Activated CD8-positive, alpha-beta T cell treated with anti-CD3 and anti-CD28 coated beads for 36 hours (primary cell): ENCODE measurements at places on chromosomes 2 and 18.

DNA sequence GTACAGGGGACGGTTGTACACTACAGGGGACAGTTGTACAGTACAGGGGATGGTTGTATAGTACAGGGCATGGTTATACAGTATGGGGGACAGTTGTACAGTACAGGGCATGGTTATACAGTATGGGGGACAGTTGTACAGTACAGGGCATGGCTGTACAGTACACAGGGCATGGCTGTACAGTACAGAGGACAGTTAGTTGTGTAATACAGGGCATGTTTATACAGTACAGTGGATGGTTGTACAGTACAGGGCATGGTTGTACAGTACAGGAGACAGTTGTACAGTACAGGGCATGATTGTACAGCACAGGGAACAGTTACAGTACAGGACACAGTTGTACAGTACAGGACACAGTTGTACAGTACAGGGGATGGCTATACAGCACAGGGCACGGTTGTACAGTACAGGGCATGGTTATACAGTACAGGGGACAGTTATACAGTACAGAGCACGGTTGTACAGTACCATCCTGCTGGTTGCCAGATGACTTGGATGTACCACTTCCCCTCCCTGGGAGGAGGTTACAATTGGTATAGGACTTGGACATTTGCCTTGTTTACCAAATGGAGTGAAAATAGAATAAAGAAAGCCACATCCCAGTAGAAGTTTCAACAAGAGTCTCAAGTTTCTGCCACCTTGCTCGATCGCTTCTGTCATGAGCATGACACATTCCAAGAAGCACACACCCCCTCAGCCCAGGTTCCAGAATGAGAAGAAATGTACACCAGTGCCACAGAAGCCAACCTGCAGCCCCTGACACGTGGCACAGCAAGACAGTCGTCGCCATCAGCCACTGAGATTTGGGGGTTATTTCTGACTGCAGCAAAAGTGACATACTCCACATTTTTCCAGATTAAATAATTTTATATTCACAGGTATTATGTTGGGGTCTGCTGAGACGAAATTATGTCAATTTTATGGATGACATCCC lies 16.0 kb downstream of the CYRIA start:
- no peaks in the 10 kb centered on the region for H3K36me3 ChIP-seq
- H3K27me3 ChIP-seq, result no peaks in the 10 kb centered on the region
- no peak overlapping the region for H3K4me3 ChIP-seq
- peak; percentile 26 for DNase-seq
- H3K4me1 ChIP-seq, result peaks cover 5% of the 10 kb centered on the region

DNA sequence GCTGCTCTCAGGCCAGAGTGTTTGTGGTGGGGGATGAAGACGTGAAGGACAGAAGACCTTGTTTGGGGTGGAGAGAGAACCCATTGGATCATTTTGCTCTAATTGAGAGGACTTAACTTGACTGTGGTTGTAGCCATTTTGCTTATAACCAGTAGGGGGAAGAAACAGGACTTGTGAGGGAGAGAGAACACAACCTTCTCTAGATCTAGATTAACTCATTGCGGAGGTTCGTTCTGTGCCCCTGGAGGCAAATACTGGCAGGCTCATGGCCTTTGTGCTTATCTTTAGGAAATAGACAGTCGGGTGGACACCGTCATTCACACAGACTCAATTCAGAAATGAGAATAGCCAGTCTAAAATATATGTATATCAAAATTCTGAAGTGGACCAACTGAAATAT lies 147.0 kb upstream of the LHCGR start:
- peaks cover 4% of the 10 kb centered on the region for H3K27me3 ChIP-seq
- H3K4me1 ChIP-seq, result no peaks in the 10 kb centered on the region
- H3K27ac ChIP-seq, result no peak overlapping the region
- DNase-seq, result no peak
- no peaks in the 10 kb centered on the region for H3K36me3 ChIP-seq
- H3K4me3 ChIP-seq, result no peak overlapping the region

GRCh38 chr2:101253013-101253702 lies 472 bp downstream of the CNOT11 start:
- H3K4me1 ChIP-seq, result peaks cover 44% of the 10 kb centered on the region
- peak overlapping the region; percentile 88 for H3K4me3 ChIP-seq
- peaks cover 28% of the 10 kb centered on the region for H3K36me3 ChIP-seq
- DNase-seq, result peak; percentile 82
- H3K27me3 ChIP-seq, result no peaks in the 10 kb centered on the region

DNA sequence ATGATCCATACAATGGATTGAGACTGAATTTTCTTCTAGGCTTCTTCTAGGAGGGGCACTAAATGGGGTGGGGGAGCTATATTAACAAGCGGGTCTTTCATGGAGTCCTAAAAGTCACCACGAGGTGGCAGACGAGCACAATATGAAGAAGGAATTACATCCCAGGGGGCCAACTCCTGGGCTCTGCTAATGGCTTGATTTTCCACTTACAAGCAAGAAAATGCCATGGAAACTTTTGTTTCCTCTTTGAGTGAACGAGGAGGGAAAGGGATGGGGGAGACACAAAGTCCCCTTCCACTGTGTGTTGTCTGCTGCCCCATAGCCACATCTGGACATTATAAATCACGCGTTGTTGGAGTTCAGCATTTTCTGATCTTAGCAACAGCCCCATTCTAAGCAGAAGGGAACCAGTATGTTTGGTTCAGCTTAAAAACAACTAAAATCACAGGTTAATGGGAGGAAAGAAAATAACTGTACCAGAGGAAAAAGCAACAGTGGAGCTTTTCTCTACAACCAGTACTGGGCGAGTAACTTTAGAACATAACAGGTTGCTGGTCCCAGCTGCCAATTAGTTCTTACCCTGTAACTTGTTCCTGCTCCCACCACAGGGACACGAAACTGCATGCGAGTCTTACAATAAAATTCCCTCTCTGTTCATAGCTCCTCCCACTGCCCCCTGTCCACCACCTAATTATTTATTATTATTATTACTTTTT lies 285.0 kb upstream of the PARD3B start:
- peak; percentile 73 for DNase-seq
- no peaks in the 10 kb centered on the region for H3K36me3 ChIP-seq
- H3K4me1 ChIP-seq, result no peaks in the 10 kb centered on the region
- no peak overlapping the region for H3K27ac ChIP-seq

GRCh38 chr2:194270648-194271047 lies 1386.4 kb upstream of the SLC39A10 start:
- no peaks in the 10 kb centered on the region for H3K4me1 ChIP-seq
- H3K4me3 ChIP-seq, result no peak overlapping the region
- no peak overlapping the region for H3K27ac ChIP-seq
- no peak for DNase-seq

- no peak overlapping the region for H3K4me3 ChIP-seq
- no peaks in the 10 kb centered on the region for H3K36me3 ChIP-seq
- H3K27me3 ChIP-seq, result peaks cover 21% of the 10 kb centered on the region
- H3K27ac ChIP-seq, result no peak overlapping the region
Observed at GRCh38 chr18:50410008-50410407, 35.2 kb downstream of the SKA1 start.

GRCh38 chr18:54964741-54965140 lies 5.5 kb upstream of the CCDC68 start:
- DNase-seq, result no peak
- H3K27ac ChIP-seq, result no peak overlapping the region
- H3K27me3 ChIP-seq, result peaks cover 23% of the 10 kb centered on the region
- H3K4me3 ChIP-seq, result no peak overlapping the region
- H3K36me3 ChIP-seq, result no peaks in the 10 kb centered on the region
- peaks cover 1% of the 10 kb centered on the region for H3K4me1 ChIP-seq

- DNase-seq, result no peak
- H3K4me1 ChIP-seq, result no peaks in the 10 kb centered on the region
- H3K27ac ChIP-seq, result no peak overlapping the region
- H3K4me3 ChIP-seq, result no peak overlapping the region
- H3K27me3 ChIP-seq, result no peaks in the 10 kb centered on the region
Observed at GRCh38 chr2:158060160-158060834, 41.4 kb upstream of the UPP2 start.

DNA sequence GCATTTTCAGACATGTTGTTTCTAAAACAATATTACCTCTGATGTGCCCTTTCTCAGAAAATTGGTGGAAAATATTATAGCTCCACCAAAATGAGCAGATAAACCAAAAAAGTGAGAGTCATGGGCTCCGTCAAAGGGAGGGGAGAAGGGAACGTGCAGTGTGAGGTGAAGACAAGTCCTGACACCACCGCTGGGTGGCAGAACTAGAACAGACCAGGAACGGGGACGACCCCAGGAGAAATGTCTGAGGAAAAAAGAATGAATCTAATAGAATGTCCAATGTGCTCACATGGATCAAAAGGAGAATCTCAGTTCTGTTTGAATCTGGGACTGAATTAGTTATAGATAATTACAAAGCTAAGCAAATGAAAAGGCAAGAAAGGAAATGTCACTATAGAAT lies 22.6 kb upstream of the BCL2 start:
- no peaks in the 10 kb centered on the region for H3K27me3 ChIP-seq
- peaks cover 38% of the 10 kb centered on the region for H3K36me3 ChIP-seq
- DNase-seq, result peak; percentile 53
- H3K27ac ChIP-seq, result no peak overlapping the region

DNA sequence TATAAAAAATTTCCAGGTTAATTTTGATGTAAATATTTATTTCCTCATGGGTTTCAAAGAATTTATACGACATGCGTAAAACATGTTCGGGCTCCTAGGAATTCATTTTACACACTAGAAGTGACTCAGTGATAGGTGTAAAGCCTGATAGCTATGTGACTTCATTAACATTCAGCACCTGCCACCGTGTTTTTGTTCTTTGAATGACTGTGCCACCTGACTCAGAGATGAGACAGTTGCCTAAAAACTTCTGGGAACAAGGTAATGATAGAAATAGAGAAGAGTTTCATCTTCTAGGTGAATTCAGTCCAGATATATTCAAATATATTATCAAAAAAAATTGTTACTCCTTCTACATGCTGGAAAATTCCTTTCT lies 10.0 kb downstream of the IL1R2 start:
- H3K27ac ChIP-seq, result no peak overlapping the region
- no peak overlapping the region for H3K4me3 ChIP-seq
- H3K27me3 ChIP-seq, result no peaks in the 10 kb centered on the region
- no peaks in the 10 kb centered on the region for H3K36me3 ChIP-seq
- peaks cover 31% of the 10 kb centered on the region for H3K4me1 ChIP-seq

- H3K4me1 ChIP-seq, result peaks cover 27% of the 10 kb centered on the region
- H3K27me3 ChIP-seq, result no peaks in the 10 kb centered on the region
- H3K27ac ChIP-seq, result peak overlapping the region; percentile 91
Observed at GRCh38 chr2:190649798-190650390, 1.0 kb downstream of the NAB1 start.

DNA sequence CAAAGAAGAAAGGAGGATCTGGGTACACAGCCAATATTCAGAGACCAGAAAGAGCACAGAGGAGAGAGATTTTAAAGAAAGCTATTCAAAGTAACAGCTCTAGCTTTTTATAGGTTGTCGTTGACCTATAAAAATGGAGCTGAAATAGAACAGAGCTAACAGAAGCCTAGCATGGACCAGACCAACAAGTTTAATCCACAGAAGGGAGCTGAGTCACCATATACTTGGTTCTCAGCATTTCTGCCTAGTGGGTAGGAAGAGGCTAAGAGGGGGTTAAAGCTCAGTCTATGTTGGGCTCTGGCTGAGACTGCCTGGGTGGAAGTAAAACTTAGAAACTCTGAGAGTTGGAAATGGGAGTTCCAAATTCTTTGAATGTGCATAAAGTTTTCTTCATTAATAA lies 678.0 kb upstream of the CDH2 start:
- no peak overlapping the region for H3K4me3 ChIP-seq
- H3K4me1 ChIP-seq, result no peaks in the 10 kb centered on the region
- no peaks in the 10 kb centered on the region for H3K27me3 ChIP-seq

DNA sequence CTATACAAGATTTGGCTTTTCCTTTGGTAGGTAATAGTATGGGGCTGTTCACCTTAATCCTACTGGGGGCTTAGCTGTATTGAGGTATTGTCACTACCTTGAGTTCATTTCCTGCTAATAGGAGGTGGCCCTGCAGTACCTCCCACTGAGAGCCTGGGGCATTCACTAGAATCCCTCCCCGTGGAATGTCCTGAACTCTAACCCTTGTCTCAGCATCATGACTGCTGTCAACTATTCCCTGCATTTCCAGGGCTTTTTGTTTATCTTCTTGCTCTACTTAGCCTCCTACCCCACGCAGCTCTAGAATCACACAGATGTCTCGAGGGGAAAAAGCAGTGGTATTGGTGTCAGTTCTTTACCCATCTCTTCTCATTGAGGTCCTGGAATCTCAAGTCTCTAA lies 542.3 kb downstream of the METTL4 start:
- H3K4me3 ChIP-seq, result no peak overlapping the region
- no peak overlapping the region for H3K27ac ChIP-seq
- H3K36me3 ChIP-seq, result no peaks in the 10 kb centered on the region
- H3K4me1 ChIP-seq, result peaks cover 3% of the 10 kb centered on the region
- no peaks in the 10 kb centered on the region for H3K27me3 ChIP-seq

DNA sequence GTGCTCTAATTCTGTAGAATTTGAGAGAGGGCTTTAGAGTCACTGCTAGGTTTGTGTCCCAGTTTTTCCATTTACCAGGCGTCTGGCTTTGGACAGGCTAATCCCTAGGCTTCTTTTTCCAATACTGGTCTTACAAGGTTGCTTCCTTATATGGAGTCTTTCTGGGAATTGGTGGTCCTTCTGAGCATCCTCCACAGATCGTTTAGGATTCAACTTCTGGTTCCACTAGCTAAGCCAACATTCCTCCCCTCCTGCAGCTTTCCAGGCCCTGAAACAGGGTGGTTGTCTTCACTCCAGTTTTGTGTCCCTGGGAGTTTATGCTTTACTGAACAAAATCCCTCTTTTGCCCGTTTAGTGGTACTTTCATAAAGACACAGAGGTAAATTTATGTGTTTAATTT lies 170.6 kb downstream of the CERS6 start:
- peaks cover 15% of the 10 kb centered on the region for H3K4me1 ChIP-seq
- no peak overlapping the region for H3K4me3 ChIP-seq
- H3K36me3 ChIP-seq, result no peaks in the 10 kb centered on the region

DNA sequence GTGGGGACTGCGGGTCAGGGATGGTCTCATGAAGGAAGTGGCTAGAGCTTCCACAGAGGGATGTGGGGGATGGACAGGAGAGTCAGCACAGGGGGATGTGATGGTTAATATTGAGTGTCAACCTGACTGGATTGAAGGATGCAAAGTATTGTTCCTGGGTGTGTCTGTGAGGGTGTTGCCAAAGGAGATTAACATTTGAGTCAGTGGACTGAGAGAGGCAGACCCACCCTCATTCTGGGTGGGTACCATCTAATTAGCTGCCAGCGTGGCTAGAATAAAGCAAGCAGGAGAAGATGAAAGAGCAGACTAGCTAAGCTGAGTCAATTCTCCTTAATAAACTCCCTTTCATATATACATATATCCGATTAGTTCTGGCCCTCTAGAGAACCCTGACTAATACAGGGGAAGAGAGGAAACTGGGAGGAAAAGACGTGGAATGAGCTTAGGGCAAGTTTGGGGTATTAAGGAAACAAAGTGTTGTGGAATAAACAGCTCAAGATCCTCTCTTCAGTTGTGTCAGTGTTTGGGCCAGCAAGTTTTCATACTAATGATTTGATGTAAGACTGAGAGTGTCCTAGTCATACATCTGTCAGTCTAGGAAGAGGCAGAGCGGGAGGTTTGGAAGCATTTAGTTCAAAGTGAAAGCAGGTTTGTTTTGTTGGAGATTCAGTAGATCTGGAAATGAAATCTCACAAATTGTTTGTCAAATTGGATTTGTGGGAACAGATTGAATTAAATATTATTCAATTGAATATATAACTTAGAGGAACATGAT lies 135.2 kb upstream of the NT5C1B start:
- H3K36me3 ChIP-seq, result no peaks in the 10 kb centered on the region
- no peak for DNase-seq
- no peaks in the 10 kb centered on the region for H3K27me3 ChIP-seq
